ENCODE measurements at places on chromosomes 3 and 15.
A peak's percentile ranks its signal among the peaks of the same experiment; 100 is the strongest.

- DNase-seq, result no peak
These were observed 42.7 kb downstream of the GOLGA6A start for GRCh38 chr15:74039656-74040010.

GRCh38 chr3:108008931-108009639 is 81.7 kb downstream of the CD47 start:
- DNase-seq, result no peak

DNA sequence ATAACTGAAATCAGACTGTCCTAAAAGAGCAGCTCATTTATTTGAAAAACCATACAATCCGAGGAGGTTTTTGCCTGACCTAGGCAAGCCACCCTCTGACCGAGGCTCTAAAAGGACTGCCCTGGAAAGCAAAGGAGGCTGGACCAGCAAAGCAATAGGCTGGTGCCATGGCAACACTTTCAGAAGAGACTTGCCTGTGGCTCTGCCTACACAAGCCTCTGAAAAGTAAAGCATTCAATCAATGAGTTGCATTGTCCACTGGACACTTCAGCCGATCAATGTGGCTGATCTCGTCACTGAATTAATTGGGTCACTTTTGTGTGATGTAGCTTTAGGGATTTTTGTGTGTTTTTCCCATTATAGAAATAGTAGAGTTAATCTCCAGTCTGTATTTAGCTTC is 99.1 kb upstream of the SEMA6D start:
- no peak for DNase-seq

DNA sequence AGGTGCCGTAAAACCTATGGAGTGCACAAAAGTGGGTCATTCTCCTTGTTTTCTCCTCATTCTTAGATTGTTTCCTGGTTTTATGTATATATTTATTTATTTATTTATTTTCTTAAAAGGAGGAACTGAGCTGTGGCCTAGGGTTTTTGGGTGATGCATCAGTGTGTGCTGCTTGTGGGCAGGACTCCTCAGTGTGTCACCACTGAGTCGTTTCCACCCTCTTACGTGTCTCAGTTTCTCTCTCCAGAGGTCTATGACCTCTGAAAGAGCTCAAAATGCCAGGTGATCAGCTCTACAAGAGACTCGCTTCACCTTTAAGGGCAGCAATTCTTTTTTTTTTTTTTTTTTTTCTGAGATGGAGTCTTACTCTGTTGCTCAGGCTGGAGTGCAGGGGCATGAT is 72.9 kb downstream of the CD200 start:
- no peak for DNase-seq

- no peak for DNase-seq
These were observed 414.7 kb downstream of the ZBTB20 start for GRCh38 chr3:114732353-114732752.

DNA sequence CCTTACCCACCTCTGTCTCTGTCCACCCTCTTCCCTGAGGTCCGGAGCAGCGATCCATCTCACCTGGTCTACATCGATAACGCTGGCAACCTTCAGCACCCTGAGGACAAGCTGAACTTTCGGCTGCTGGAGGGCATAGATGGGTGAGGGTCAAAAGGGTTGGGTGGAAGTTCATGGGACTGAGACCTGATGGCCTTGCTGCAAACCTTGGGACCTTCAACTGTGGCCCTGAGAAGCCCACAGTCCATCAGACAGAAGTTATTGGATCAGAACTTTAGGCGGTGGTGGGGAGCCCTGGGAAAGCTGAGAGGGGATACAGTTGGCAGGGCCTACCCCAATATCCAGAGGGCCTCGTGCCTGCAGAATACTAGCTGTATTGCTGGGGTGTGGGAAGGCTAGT is 50.5 kb downstream of the POMGNT2 start:
- DNase-seq, result no peak

- DNase-seq, result no peak
These were observed 156.7 kb upstream of the MEF2A start for GRCh38 chr15:99409097-99409473.

DNA sequence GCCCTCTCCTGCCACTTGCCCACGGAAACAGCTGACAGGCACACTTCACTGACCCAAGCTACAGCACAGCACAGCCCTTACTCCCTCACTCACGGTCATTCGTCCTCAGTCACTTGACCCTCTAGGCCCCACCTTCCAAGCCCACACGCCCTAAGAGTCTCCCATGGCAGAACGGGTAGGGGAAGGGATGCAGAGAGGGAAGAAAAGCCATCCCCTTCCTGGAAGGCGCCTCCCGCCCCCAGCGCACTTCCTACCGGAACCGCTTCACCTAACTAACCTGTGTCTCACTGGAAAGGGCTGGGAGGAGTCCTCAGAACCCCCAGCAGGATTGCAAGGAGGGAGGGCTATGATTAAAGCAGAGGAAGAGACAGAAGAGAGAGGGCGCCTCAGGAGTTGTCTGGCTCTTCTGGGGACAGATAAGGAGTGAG is 22.9 kb downstream of the EPHB3 start:
- DNase-seq, result peak; percentile 69

DNA sequence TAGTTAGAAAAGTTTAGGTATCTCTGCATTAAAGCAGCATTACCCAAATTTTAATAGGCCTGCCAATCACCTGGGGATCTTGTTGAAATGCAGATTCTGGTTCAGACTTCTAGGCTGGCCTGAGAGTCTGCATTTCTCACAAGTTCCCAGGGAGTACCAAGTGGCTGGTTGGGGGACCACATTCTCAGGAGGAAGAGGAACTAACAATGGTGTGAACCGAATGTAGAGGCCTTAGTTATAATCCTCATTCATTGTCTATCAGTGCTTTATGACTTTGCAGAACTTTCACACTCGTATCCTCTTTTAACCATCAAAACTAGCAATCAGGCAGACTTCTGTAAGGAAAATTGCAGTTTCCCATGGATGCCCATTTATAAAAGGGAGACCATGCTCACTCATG is 38.2 kb upstream of the UBE2E1 start:
- DNase-seq, result no peak
